Activated CD4-positive, alpha-beta T cell treated with anti-CD3 and anti-CD28 coated beads, Interleukin-2, amount 50 U/mL, for 4 hours (primary cell): ENCODE measurements at places on chromosomes 2 and 18.

DNA sequence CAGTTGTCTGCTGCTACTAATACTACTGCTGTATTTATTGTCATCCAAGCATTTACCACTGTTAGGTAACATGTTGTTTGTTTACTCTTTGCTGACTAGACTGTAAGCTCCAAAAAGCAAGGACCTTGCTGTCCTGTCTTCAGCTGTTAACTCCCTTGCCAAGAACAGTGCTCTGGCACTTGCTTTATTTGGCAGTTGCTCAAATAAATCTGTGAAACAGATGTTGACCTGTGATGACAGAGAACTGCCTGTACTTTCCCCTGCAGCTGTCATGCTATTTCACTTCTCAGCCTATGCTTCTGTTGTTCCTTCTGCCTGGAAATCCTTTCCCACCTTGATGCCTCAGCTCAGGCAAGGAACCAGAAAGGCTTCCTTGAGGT, 181.2 kb downstream of the ATAD2B start:
- DNase-seq, result no peak

DNA sequence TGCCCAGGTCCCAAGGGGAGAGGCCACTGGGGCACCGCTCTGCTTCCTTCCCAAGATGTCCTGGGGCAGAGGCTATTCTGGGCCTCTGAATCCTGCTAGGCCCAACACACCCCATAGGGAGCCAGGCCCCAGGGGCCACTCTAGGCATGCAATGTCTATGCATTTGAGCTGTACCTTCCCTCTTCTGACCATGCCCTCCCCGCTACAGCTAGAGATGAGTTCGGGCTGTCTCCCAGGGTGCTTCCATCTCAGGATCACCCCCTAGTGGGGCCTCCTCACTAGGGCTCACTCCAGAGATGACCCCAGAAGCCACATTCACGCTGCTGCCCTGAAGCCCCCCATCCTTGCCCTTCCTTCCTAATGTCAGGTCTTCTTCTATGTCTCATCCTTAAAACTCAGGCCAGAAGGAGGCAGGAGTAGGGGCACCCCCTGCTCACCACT, 54.4 kb downstream of the TNS1 start:
- no peak for DNase-seq

- DNase-seq, result no peak
These were observed 13.0 kb upstream of the KIF1A start for GRCh38 chr2:240832921-240833494.

DNA sequence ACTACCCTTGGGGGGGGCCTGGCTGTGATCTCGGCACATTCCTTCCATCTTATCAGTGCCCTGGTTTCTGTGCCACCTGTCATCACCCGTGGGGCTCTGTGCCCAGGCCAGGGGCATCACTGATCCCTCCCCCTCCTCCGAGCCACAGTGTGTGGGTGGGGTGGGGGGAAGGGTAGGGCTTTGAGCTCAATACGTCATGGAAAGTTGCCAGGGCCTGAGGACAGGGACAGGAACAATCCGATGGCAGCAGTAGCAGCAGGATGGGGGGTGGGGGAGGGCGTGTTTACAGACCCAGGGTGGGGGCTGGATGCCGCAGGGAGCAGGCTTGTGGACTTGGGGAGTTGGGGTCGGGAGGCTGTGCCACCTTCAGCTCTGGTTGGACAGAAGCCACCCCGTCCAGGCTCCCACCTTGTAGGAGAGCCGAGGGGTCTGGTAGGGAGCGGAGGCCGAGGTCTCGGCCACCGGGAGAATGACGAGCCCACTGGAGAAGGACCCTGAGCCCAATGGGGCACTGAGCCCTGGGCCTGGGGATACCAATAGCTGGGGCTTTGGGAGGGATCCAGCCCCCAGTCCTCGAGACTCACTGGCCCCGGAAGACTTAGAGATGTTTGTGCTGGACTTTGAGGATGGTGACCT, 3.5 kb downstream of the SLC4A3 start:
- no peak for DNase-seq

DNA sequence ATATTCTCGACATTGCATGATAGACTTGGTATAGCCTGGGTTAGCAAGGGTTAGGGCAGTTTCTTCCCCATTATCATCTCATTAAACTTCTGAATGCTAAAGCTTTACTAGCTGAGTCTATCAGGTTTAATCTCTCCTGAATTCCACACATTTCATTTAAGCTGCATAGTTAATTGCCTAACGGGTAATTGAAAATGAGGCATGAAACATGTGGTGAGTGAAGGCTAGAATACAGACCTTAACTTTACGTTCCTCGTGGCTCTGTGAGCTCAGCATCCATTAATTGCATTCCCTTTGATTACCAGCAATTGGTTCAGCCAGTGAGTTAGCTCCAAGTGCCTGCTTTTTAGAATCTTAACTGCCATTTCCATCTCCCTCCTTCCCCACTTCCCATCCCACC, 126.5 kb upstream of the MEX3C start:
- DNase-seq, result no peak

- DNase-seq, result no peak
These were observed 30.1 kb upstream of the EPC2 start for GRCh38 chr2:148614322-148615049.

- DNase-seq, result no peak
These were observed 5.8 kb upstream of the ONECUT2 start for GRCh38 chr18:57429167-57430078.

DNA sequence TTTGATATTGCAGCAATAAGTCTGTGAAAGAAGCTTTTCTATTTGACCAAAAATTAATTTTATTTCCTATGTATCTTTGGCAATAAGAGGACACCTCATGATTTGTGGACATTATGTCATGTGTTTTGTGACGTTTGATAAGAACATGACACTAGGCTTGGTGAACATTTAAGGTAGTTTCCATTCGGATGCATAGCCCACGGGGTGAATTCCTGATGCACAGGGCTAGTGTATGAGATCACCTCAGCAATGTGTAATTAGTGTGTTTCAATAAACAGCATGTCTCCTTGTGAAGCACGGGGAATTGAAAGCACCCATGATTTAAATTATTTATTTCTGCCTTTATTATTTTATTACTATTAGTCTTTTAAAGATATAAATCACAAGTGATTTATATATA, 146.1 kb upstream of the LINC00305 start:
- DNase-seq, result no peak

DNA sequence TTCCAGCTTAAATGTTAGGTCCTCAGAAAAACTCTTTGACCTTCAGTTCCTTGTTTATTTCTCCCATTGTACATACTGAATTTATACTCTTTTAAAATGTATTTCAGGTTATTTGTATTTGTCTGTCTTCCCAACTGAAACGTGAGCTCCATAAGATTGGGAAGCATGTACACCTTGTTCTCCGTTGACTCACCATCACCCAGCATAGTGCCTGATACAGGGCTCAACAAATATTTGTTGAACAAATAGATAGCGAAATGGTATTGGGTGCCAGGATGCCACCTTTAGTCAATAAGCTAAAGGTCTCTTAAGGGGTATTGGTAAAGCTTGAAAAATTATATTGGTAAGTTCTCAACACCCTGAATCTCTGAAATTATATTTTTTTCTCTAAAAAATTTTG, 1841.3 kb upstream of the CELF4 start:
- DNase-seq, result no peak

DNA sequence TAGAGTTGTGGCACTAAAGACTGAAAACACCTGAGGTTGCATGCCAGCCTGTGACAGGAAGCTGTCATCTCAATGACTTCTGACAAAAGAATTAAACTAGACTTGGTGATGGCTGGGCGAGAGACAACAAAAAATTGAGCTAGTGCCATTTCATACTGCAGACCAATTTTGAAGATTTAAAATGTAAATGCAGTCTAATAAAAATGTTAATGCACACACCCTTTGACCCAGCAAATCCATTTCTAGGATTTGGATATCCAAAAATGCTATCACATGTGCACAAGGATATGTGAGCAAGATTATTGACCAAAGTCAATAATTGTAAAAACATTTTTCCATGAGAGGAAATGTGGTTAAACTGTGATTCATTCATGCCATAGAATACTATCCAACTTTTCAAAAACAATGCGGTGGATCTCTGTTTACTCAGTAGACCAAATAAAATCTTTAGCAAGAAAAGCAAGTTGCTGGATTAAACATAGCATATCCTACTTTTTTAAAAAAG, 5.6 kb downstream of the FBXO36 start:
- no peak for DNase-seq

GRCh38 chr18:4299395-4299794, 155.7 kb downstream of the DLGAP1 start:
- DNase-seq, result no peak

GRCh38 chr18:44181951-44182747, 498.5 kb upstream of the SETBP1 start:
- DNase-seq, result no peak

GRCh38 chr2:148021059-148021861, at the start of gene MBD5:
TSS of gene MBD5 (plus strand) at chr2:148021091.
- peak; percentile 49 for DNase-seq

DNA sequence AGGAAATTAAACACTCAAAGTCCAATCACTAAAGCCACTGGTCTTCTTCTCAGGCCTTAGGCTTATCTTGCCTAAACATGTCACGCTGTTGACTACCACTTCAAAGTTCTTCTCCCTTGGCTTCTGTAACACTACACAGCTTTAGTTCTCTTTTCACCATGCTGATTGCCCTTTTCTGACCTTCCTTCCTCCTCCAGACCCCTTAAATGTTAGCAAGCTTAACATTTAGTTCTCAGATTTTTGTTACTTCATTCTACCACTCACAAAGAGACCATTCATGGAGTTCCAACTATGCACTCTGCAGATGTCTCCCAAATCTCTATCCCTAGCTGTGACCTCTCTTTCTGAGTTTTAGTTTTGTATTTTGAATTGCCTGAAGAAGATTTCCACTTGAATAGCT, 64.4 kb downstream of the TTC21B start:
- no peak for DNase-seq

DNA sequence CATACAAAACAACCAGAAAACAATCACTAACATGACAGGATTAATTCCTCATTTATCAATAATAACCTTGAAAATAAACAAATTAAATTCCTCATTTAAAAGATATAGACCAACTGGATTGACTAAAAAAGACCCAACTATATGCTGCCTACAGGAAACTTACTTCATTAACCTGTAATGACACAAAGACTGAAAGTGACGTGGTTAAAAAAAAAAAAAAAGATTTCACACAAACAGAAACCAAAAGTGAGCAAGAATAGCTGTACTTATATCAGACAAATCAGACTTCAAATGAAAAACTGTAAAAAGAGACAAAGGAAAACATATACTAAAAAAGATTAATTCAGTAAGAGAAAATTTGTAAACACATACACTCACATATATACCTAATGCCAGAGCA, 201.2 kb downstream of the CCDC178 start:
- DNase-seq, result no peak

DNA sequence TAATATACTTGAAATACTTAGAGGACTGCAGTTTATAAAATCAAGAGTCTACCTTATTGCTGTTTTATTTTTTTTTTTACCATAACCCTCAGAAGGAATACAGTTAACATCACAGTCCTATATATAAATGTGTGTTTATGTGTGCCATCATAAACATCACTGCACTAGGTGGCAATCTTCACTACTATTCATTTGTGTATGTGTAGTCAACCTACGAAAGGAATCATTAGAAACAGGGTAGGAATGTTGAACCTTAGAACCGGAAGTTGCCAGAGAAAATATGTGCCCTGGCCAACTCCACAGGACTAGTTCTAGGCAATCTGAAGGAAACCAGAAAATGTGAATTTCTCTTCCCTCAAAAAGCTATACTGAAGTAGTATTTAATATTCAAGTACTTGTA, 3.4 kb downstream of the GEN1 start:
- no peak for DNase-seq

GRCh38 chr2:101474731-101475384, at the start of gene RFX8:
TSS of gene RFX8 (minus strand) at chr2:101475112. CDS start at chr2:101466848, 8,264 bp downstream.
- DNase-seq, result peak; percentile 41

GRCh38 chr18:76209597-76209996, 285.4 kb downstream of the ZNF516 start:
- no peak for DNase-seq

GRCh38 chr2:198596985-198597384, 792.6 kb downstream of the PLCL1 start:
- DNase-seq, result no peak

GRCh38 chr2:26615860-26616705, 25.1 kb downstream of the CIB4 start:
- DNase-seq, result no peak

DNA sequence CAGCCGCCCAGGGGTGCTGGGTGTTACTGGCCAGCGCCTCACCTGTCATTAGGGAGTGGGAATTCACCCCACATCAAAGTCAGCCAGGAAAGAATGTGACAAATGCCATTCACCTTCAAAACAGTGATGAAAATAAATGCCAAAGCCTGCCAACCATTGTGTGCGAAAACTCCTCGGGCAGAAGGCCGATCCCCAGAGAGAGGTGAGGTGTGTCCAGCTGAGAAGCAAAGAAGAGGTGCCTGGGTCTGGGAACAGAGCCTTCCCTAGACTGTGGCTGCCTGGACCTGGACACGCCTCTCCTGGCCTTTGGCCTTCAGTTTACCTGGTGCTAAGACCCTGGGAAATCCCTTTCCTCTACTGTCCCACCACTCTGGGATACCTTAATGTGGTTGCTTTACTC, 142.7 kb downstream of the CYP26B1 start:
- no peak for DNase-seq

DNA sequence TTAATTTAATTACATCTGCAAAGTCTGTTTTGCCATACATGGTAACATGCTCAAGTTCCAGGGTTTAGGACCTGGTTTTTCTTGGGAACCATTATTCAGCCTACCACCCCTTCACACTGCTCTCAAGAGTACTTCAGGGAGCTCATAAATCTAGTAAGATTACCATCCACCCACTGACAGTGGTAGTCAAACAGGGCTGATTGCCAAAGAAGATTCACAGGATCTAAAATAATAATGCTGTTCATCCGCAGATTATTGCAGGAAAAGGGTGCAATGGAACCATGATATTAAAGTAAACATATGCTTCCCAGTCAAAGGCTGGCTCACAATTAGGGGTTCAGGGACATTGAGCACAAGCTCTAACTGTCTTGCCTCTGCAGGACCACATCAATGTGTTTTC, 148.0 kb upstream of the CYRIA start:
- DNase-seq, result no peak

DNA sequence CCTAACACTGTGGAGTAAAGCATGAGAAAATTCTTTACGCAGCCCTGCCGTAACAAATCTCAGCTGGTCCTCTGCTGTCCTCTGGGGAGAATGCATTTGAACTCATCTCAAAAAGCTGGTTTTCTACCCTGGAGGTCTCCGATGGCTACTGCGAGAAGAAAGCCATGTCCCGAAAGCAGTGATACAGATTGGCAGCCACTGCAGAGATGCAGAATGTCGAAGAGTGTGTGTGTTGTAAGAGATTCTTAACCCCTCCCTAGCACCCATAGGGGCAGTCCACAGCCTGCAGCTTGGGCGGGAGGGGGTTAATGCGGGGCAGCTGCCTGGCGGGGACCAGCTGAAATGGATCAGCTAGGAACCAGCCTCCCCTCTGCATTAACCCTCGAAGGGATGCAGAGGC, 235.9 kb downstream of the ZNF516 start:
- DNase-seq, result no peak

DNA sequence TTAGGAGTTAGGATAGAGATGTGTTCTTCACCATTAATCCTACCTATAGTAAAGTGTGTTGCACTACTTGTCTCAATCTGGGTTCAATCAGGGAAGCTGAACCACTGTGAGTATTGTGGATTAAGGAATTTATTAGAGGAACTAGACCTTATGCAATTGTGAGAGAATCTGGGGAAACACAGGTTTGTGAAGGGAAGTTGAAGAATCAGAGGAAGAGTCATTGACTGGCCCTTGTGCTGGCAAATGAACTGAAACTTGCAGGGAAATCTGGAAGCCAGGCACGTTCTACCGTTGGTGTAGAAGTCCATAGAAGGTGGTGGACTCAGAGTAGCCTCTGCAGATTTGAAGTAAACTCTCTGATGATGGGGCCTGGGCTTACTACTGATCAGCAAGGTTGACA, 44.7 kb upstream of the HK2 start:
- no peak for DNase-seq
